ENCODE measurements at places on chromosomes 11 and 22.

- no peak for DNase-seq
Measured at GRCh38 chr11:48164836-48165235, 51.8 kb upstream of the OR4B1 start.

DNA sequence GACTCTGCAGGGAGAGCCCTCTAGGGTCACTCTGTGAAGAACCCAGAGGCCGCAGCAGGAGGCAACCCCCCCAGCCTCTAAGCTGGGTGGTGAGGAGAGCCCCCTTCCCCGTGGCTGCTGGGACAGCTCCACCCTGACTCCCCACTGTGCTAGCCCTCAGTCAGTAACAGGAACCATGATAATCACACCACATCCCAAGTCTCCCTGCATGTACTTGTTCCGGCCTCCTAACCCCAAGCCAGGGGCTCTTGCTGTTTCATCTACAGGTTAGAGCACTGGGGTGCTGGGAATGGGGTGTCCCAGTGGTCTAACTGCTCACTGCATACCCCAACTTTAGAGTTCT, 26.9 kb downstream of the ARVCF start:
- no peak for DNase-seq

DNA sequence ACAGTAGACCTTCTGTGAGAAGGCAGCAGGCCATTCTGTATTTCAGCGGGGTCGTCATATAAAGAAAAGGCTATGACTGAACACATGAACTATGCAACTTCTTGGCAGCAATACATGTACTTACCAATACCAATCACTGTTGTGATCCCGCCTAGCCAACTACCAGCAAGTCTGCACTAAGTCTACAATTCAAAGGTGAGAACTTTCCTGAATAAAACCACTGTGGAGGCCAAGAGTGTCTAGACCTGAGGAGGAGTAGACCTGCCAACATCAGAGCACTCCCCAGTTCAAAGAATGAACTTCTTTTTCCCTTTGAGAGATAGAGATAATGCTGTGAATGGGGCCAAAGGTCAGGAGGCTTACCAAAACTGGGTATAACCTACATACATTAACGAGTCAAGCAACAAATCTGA, 108.2 kb downstream of the SIK3 start:
- no peak for DNase-seq

DNA sequence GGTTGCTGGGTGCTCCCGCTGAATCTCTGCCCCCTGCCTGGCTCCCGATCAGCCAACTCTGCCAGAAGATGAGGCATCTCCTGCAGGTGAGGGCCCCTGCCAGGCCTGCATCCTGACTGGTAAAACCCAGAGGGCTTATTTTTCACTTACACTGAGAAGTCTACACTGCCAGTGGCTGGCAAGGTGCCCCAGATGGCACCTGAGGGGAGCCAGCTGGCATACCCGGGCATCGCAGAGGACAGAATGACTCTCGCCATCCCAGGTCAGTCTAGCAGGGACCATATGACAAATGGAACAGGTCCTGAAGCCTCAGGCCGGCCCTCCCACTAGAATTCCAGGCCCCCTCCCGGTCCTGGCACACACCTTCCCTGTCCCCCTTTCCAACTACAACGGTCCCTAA, 30.9 kb downstream of the MACROD1 start:
- DNase-seq: no peak

DNA sequence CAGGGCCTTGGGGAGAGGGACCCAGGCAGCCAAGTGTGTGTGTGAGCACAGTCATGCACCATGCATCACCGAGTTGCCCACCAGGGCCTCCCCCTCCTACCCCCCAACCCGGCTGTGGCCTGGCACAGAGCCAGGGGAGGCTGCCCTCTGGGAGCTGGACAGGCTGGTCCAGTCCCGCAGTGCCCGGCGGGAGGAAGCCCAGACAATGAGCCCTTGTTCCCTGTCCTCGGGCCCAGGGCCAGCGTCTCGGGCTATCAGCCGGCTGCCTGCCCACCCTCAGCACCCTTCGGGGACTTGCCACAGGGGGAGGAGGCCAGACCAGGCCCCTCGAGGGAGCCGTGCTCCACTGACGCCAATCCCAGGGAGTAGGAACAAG, 4.5 kb downstream of the LRRC75B start:
- no peak for DNase-seq

- peak; percentile 17 for DNase-seq
Measured at GRCh38 chr22:30857791-30858190, 110.8 kb downstream of the MORC2 start.

- peak; percentile 89 for DNase-seq
Measured at GRCh38 chr22:43136255-43136654, 6.9 kb downstream of the MCAT start.

- DNase-seq: no peak
Measured at GRCh38 chr11:69078508-69078907, 29.8 kb downstream of the TPCN2 start.

GRCh38 chr11:46914363-46914762, 4.0 kb downstream of the LRP4 start:
- DNase-seq: no peak

- DNase-seq: no peak
Measured at GRCh38 chr11:72688929-72689328, 14.7 kb upstream of the PDE2A start.

DNA sequence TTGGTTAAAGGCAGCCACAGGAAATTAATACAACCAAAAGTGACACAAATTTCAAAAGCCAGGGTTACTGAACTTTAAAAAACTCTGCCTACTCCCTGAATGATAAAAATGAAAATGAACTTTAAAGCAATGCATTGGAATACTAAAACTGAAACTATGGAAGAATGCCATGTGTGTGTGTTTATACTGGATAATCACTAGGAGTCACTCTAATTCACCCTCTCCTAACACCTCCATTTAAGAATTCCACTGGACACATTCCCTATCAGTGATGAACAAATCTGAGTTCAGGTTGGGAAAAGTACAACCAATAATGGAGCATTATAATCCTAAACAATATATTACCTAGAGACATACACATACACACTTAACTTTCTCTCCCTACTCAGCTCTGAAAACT, 27.5 kb upstream of the PLAAT3 start:
- DNase-seq: no peak

DNA sequence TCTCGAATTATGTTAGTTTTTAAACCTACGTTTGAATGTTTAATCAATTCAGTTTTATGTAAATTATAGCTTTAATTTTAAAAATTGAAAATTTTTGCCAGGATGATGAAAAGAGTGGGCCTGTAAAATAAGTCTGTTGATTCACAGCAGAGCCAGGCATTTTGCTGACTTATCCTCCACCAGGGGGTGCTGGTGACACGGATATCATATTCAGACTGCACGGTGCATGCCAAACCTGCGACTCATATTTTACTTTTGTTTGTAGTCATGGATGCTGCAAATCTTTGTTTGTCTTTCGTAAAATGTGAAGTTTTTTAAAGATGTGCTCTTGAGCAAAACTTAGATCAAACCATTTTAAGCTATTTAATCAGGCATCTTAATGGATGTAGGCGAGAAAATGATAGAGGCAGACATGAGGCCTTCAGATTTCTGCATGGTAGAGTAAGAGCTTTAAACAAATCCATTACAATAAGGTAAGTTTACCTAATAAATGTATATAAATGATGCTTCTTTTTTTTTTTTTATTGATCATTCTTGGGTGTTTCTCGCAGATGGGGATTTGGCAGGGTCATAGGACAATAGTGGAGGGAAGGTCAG, 3.6 kb upstream of the OR8B3 start:
- peak; percentile 58 for DNase-seq

DNA sequence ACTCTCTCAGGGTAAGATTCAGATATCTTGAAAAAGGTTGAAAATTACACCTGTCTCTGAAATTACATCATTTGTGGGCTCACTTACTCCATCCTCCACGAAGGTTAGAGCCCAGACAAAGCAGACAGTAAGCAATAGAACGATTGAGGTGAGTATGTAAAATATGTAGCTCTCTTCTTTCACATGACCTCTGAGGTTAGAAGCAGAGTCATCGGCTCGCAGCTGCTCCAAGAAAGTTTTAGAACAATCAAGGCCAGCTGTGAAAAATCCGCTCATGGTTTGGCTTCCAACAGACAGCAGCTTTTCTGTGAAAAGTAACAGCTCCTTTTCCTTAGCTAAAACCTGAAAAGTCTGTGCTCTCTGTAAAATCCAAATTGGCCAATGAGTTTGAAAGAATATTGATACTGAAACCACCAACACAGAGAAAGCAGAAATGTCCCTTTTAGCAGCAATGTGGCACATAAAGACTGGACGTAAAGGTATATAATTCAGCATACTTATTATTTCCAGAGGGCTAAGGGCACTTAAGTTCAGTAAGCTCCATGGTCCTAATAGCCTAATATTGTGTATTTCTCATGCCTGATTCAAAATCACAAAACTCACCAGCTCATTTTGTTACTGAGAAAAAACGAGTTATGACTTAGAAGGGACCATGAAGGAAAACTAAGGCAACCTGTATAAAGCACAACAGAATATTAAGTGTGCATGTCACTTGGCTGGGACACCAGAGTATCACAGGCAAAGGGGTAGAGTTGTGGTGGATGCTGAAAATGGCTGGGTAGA, 78.2 kb downstream of the FAM76B start:
- DNase-seq: no peak

DNA sequence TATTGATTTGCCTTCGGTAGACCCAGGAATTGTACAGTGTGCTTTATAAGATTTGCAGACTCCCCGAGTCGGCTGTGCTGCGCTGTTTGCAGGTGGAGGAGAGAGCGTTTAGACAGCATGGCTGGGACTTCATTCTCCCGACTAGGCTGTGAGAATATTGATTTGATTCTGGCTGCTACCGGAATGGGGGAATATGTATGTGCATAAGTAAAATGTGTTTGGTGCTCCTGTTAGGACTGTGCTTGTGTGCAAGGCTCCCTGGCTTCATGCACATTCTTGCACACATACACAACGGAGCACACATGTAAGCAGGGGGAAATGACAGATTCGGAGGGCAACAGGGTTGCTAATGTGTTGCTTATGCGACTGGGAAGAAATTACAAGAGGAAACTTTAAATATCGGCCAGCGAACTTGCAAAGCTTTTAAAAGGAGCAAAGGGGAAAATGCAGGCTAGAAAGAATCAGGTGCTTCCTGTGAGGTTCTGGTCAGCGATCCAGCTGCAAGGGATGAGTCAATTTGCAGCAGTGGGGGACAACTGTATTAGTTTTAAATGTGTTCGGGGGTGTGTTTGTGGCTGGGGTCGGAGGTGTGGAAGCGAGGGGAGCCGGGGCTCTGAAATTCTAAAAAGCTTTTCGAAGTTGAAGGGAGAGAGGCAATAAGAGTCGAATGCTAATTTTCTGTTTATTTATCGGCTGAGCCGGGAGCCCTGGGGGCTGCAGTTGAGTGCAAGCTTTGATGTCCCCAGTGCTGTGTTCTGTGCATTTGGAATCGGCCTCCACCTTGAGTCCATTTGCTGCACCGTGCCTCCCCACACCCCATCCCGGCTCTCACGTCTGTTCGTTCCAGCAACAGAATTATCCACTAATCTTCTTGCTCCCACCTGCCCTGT, 731 bp downstream of the NTM start:
- no peak for DNase-seq

DNA sequence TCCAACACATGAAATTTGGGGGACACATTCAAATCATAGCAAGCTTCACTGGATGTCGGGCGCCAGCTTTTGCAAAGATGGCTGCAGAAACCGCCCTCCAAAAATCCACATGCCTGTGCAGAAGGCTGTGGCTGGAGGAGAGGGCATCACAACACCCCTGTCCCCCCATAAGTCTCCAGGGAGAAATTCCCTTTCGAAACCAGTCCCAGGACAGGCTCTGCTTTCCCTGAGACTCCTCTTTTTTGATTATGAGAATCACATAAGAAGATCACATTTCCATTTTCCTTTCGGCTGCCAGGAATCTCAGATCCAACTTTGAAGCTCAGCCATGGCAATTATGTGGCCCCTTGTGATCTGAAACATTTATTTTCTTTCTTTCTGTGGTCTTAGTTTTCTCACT, 9.7 kb downstream of the LIF start:
- no peak for DNase-seq

- DNase-seq: no peak
Measured at GRCh38 chr11:131889760-131890581, 519.6 kb downstream of the NTM start.

- DNase-seq: no peak
Measured at GRCh38 chr11:99170591-99170990, 149.8 kb downstream of the CNTN5 start.

- no peak for DNase-seq
Measured at GRCh38 chr22:47372111-47372581, 609.7 kb downstream of the TBC1D22A start.

DNA sequence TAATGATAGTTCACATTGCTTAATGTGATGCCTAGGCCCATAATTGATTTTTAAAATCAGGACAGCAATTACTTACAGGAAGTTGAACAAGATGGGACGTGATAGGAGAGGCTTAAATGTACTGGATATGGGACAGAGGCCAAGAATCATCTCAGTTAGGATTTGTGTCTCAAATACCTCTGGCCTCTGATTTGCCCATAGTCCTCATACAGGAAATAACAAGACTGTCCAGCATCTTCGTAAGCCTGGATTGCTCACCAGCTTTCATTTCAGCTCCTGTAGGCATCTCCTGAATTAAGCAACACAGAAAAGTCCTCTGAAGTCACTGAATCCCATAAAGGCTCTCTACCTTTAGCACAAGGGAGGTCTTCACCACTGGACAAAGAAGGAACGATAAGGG, at the start of gene MRGPRX3:
Gene MRGPRX3, plus strand, starts transcription at position 231 of the 400 bp plus-strand sequence. CDS start 4,632 bp downstream, outside the sequence.
- DNase-seq: no peak

- no peak for DNase-seq
Measured at GRCh38 chr11:95715777-95716241, 73.8 kb downstream of the FAM76B start.

GRCh38 chr11:94185416-94186084, 56.9 kb downstream of the PANX1 start:
- DNase-seq: no peak

- no peak for DNase-seq
Measured at GRCh38 chr22:19117111-19117512, 5.1 kb downstream of the DGCR2 start.

DNA sequence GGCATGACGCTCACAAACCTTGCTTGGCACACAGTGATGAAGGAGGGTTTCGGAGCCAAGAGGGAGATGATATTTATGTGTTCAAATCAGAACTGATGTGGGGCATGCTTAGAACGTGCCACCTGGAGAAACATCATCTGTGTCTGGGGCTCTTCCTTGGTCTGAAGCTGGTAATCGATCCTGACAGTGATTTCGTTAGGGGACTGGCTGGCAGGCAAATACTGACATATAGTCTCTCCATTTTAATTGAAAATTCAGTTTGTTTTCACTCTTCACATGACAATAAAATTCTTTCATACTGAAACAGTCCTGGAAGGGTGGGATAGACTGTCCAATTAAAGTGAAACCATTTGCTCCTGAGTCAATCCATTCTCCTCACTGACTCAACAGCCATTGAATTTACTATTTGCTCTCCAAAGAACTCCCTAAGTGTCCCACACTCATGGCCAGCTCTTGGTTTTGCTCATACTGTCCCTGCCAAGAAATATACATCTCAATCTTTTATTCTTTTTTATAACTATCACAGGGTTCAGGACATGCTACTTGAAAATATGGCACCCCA, 134.8 kb downstream of the TRPC6 start:
- DNase-seq: no peak

GRCh38 chr11:61532134-61533038, 23.8 kb downstream of the LRRC10B start:
- peak; percentile 83 for DNase-seq

GRCh38 chr11:26898799-26899198, 95.1 kb upstream of the FIBIN start:
- DNase-seq: no peak
